ENCODE measurements at places on chromosomes 6 and 20.

GRCh38 chr20:62549029-62549428, 73.2 kb upstream of the GATA5 start:
- no peak for DNase-seq

DNA sequence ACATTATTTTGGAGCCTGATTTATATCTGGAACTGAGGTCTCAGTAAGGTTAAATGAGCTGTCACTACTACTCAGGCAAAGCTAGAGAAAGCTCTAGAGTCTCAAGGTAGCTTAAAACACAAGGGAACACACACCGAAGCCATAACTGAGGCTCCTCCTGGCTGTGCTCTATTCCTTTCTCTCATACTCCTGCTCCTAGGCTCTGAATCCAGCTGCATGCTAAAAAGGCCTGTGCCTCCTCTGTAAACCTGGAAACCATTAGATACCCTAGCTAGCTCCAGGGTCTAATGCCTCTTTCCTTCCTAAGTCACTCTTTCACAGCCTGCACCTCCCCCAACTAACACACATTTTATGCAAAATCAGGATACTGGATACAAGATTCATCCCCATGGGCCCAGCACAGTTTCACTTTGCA, 17.1 kb downstream of the RIPOR2 start:
- DNase-seq, result no peak

DNA sequence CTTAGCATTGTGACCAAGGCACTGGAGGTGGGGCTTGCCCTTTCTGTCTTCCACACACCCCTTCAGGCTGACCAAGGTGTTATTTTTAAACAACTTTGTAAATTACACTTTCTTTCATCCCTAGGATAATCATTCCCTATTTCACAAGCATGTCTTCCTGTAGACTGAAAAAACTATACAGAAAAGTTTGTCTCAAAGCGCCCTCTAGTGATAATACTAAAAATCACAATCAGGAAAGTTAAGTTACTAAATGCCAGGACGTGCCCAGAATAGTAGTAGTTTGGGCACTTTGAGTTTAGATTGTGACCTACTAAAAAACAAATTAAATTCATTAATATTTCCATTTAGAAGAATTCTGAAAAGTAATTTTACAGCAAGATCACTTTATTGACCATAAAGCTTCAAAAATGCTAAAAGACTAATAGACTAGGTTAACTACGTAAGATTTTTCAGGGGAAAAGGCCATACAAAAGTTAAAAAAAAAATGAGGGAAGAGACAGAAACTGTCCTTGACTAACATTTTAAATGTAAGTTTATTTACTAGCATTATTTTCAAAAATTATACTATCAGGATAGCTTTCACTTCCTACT, 123.3 kb upstream of the DUSP22 start:
- no peak for DNase-seq

- no peak for DNase-seq
These were observed 6.3 kb upstream of the TSHZ2 start for GRCh38 chr20:52965819-52966218.

DNA sequence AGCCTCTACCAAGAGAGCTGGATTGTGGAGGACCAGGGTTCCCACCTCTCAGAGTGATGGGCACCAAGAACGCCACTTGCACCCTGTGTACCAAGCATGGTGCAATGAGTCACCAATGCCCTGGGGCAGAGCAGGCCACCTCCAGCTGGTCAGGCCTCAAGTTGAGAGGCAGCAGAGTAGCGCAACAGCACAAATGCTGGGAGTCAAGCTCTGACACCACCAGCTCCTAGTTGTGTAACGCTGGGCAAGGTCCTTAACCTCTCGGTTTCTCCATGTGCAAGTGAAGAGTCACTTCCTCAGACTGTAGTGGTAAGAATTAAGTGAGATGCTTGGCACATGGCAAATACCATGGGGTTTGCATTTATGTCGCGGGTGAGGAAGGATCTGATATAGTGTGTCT, 25.6 kb downstream of the GFOD1 start:
- no peak for DNase-seq

GRCh38 chr6:55957961-55958422, 82.6 kb upstream of the BMP5 start:
- DNase-seq, result no peak

GRCh38 chr6:147651249-147652063, 143.0 kb downstream of the SAMD5 start:
- DNase-seq, result no peak

DNA sequence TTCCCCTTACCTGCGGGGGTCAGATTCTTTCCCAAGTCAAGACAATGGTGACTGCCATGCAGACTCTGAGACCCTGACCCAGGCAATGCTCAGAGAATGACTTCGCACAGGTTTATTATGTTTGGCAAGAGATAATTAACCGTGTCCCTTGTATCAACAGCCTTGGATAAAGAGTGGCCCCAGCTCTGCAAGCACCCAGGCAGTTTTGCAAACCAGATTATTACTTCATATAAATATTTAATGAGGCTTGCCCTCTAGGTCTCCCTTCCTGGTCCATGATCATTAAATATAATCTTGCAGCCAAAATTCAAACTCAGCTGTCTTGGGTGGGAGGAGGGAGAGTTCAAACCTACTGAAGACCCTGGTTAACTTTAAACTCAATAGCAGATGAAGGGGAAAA, 156.5 kb downstream of the ANKRD60 start:
- DNase-seq, result no peak

- no peak for DNase-seq
These were observed 62.6 kb downstream of the NPEPL1 start for GRCh38 chr20:58755062-58755697.

- no peak for DNase-seq
These were observed 389.5 kb upstream of the CDH4 start for GRCh38 chr20:60862601-60863000.

DNA sequence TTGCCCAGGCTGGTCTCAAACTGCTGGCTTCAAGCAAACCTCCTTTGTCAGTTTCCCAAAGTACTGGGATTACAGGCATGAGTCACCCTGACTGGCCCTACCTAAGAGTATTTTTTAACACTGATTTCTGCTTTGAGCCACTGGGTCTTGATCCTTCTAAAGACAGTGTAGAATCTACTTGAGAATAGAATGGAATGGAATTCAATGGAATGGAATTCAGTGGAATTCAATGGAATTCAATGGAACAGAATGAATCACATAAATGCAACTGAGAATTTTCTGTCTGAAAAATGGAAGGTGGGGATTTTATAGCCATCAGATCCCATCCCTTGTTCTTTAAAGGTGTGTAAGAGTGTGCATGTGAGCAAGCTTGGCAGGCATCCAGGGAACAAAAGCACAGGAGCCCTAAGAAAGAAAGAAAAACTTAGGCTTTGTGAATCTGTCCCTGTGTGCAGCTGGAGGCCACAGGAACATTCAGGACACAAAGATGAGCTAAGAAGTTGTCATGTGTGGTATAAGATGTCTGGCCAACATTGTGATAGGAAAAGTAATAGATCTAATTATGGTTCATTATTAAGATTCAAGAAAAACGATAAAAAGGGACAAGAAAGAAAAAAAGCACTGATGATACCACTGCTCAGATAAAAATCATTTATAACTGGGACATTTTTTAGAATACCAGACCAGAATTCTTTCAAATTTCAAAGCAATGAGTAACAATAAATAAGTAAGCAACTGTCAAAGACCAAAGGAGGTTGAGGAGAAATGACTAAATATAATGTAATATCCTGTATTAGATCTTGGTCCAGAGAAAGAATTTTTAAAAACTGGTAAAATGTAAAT, 681.0 kb upstream of the GJE1 start:
- no peak for DNase-seq

GRCh38 chr20:43840382-43841070, 74.1 kb upstream of the TOX2 start:
- peak; percentile 5 for DNase-seq

DNA sequence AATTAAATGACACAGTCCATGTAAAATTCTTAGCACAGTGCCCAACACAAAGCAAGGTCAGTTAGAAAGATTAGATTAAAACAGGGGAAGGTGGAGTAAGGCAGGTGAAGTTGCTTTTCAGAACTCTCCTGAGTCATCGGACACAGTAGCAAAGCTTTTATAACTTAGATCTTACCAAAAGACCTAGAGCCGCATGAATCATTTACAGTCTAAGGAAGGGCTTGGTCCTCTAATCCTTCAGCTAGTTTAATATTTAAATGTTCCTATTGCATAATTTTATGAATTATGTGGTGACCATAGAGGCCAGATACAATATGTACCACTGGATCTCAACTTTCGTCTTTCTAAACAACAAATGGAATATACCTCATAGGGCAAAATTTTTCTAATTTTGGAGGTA, 202.1 kb upstream of the SNX9 start:
- no peak for DNase-seq

DNA sequence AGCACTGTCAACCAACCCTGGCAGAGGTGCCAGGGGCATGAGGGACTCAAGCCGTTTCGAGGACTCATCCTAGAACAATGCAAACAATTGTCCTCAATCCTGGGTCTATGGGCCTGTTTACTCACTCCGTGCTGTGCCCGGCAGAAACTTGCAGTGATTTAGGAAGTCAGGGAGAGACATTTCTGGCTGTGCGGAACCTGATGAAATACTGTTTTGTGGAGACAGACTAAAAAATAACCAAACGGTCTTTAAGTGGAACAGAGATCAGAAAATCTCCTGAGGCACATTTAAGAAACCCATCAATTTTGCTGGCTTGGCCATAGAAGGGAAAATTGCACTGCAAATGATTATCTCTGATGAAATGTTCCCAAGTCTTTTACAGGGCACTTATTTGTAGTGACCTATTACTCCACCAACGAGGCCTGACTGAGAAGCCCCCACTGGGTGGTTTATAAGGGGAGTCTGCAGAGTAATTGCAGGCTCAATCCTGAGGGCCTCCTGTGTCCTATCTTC, 79.8 kb upstream of the KCNK16 start:
- DNase-seq, result no peak

DNA sequence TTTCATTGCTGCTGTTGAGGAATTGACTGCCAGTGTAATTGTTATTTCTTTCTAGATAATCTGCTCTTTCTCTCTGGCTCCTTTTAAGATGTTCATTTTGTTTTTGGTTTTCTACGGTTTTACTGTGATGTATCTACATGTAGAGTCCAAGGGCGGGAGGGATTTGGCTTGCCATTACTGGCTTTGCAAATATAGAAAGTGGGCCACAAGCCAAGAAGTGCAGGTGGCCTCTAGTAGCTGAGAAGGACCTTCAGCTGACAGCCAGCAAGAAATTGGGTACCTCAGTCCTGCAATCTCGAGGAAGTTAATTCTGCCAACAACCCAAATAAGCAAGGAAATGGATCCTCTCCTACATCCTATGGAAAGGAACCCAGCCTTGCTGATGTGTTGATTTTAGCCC, 42.8 kb upstream of the GLP1R start:
- no peak for DNase-seq

DNA sequence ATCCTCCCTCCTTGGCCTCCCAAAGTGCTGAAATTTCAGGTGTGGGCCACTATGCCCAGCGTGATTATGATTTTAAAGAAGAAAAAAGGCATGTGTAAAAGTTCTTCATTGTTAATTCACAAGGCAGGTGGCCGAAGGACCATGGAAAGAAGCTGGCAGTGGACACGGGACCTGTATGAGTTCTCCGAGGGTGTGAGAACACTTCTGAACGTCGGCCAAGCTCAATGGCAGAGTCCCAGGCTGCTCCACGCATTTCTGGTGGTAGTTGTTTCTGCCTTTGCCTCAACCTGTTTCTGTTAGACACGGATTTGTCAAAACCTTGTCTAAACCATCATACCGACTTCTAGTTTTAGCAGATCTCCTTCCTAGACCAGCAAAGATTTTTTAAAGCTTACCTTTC, 36.6 kb downstream of the IL20RA start:
- no peak for DNase-seq

- DNase-seq, result no peak
These were observed 36.7 kb upstream of the STX16 start for GRCh38 chr20:58614366-58614765.

DNA sequence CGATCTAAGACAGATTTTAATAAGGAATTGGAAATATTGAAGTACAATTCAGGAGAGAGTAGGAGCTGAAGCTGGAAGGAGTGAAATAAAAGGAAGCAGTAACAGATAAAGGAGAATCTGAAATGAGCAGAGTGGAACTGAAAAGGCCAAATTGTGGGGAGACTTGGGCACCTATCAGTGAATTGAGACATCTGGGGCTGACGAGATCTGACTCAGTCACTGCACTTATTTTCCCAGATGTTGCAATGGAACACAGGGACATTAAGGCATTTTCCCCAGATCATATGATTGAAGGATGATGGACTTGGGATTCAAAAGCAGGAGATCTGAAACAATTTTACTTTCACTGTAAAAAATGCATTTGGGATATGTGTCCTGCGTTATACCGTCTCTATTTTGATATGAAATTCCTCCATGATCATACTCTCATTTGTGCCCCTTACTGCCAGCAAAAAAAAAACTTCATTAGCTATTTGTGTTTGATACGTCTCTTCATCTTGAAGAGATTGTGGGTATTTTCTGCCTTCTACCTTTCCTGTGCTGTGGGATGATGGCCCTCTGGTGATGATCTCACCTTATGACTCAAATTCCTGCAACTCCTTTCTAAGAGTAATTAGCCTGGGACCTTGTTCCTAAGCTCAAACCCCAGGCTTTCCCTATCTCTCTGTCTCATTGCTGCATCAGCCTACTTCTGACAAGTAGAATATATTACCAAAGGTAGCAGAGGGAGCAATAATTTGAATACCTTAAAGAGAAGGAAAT, 278.5 kb upstream of the MAN1A1 start:
- DNase-seq, result no peak

- no peak for DNase-seq
These were observed 11.4 kb upstream of the SNX9 start for GRCh38 chr6:157811476-157812173.

GRCh38 chr6:11329726-11330412, 97.4 kb upstream of the NEDD9 start:
- DNase-seq, result no peak

DNA sequence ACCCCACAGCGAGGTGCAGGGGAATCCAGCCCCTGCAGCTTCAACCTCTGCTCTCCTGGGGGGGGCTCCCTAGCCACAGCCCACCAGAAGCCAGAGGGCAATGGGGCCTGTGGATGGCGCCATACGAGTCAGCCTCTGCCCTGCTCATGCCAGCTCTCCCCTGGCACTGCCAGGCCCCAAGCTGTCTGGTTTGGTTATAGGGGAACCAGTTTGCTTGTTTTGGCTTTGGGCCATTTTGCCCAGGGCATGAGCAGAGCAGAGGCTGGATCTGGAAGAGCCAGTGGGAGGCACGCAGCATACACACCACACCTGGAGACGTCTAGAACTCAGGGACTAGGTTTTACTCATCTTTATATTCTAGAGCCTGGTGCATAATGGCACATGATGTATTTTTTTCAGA, 66.7 kb upstream of the SLC22A16 start:
- DNase-seq, result no peak

- no peak for DNase-seq
These were observed 14.3 kb upstream of the TRPC4AP start for GRCh38 chr20:35106827-35107380.

GRCh38 chr20:11110535-11110934, 436.7 kb upstream of the JAG1 start:
- no peak for DNase-seq

DNA sequence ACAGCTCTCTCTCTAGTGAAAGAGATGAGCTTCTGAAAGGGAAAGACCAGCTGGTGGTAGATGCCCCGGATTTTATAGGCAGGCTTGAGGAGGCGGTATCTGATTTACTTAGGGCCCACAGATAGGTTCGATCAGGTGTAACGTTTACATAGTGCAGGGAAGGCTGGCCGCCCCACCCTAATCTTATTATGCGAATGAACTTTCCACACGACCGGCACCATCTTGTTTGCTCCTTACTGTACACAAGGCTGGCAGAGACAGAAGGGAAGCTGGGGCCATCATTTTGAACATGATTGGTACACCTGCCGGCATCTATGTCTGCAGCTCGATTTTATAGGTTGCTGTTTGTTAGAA, 212.0 kb upstream of the JARID2 start:
- no peak for DNase-seq

Data from activated gamma-delta T cell treated with anti-CD3 and anti-CD28 coated beads, Interleukin-2, amount 50 U/mL, for 16 hours (primary cell).